CD4-positive, alpha-beta T cell treated with Interferon alpha-2 for 1 hour (primary cell): ENCODE measurements at places on chromosomes 4 and X.
A peak's percentile ranks its signal among the peaks of the same experiment; 100 is the strongest.

- no peak for DNase-seq
Measured at GRCh38 chrX:79570524-79571240, 203.5 kb upstream of the ITM2A start.

- DNase-seq: no peak
Measured at GRCh38 chrX:23134136-23134535, 134.4 kb downstream of the DDX53 start.

DNA sequence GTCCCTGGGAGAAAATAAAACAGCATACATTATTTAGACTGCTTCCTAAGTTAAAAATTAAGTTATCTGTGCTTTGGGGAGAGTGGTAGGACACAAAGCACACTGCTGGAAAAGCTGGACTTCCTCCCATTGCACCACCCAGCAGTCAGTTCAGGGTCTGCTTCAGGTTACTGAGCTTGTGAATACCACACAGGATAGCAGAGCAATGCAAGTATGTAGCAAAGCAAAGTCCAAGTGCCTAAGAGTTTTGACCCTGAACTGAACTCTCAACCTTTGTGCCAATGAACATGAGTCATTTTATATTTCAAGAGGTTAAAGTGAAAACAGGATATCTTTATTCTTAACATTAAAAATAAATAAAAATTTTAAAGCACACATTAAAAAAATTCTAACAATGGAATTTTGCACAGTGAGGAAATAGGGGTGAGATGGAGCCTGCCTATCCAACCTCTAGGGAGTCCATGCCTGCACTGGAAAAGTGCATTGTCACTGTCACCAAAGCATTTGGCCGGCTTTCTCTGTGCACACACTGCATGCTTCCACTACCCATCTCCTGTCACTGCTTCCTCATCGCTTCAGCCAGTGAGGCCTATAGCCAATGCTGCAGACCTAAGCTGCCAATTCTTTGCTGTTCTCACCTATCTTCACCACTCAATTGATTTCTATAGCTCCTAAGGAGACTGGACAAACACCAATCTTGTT is 50.9 kb downstream of the ABCG2 start:
- DNase-seq: no peak

DNA sequence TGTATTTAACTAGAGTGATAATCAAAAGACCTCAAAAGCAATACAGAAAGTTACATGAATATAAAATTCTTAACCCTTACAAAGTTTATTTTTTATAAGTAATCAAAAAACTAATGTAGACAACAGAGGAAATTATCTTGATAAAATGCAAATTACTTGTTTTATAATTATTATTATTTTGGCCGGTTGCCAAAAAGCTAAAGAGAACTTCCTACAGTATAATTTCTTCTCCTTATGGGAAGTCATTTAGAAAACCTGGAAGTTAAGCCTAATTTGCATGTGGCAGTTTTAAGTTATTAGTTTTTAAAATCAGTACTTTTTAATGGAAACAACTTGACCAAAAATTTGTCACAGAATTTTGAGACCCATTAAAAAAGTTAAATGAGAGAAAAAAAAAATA is 621.3 kb upstream of the PCDH10 start:
- no peak for DNase-seq

- no peak for DNase-seq
Measured at GRCh38 chr4:175048906-175049305, 130.7 kb downstream of the ADAM29 start.

- no peak for DNase-seq
Measured at GRCh38 chr4:76745240-76745639, 152.7 kb downstream of the SOWAHB start.

DNA sequence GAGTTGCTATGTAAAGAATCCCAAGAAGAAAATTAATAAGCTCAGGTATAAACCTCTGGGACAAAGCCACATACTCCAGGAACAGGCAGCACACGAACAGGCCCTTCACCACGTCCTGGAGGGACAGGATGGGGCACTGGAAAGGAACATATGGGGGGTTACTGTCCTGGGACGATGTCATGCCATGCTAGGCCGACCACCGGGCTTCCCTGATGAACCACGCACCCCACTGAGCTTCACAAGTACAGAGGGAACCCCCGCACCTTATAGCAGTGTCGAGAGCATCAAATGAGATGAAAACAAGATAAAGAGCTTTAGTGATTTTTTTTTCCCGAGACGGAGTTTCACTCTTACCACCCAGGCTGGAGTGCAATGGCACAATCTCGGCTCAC is 19.1 kb downstream of the NOP14 start:
- no peak for DNase-seq

- DNase-seq: no peak
Measured at GRCh38 chr4:167052631-167053091, 181.6 kb downstream of the SPOCK3 start.

GRCh38 chr4:37609626-37610025 is 76.5 kb downstream of the RELL1 start:
- no peak for DNase-seq

- no peak for DNase-seq
Measured at GRCh38 chrX:46929439-46930261, 17.4 kb downstream of the JADE3 start.

- DNase-seq: no peak
Measured at GRCh38 chr4:165184220-165184619, 23.1 kb upstream of the KLHL2 start.

DNA sequence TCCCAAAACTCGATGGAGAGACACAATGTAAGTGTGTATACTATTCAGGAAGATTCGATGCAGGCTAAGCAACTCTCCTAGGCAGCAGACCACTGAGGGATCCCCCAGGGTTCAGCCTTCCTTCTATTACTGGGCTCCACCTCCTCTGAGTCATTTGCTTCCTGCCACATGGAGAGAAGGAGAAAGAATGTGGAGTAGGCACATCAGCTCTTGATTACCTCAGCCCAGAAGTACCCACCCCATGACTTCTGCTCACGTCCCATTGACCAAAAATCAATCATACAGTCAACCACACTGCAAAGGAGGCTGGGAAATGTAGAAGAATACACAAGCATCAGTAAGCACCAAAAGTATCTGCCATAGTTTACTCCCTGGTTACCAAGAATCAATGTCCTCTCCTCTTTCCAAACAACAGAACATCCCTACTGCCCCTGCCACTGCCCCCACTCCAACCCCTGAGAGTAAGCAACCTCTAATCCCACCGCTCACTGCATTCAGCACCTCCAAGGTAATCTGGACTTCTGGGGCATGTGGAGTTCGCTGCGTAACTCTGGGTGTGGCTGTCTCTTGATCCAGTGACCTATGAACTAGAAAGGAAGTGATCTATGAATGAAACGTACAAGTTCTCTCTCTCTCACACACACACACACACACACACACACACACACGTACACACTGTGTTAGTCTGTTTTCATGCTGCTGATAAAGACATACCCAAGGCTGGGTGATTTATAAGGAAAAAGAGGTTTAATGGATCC is 91.2 kb upstream of the C1QTNF7 start:
- no peak for DNase-seq

GRCh38 chrX:151082077-151082948 is 94.1 kb upstream of the GPR50 start:
- DNase-seq: peak; percentile 47

GRCh38 chrX:144849141-144849540 is 398.2 kb upstream of the SPANXN1 start:
- no peak for DNase-seq

GRCh38 chr4:20126906-20127305 is 124.8 kb upstream of the SLIT2 start:
- no peak for DNase-seq

DNA sequence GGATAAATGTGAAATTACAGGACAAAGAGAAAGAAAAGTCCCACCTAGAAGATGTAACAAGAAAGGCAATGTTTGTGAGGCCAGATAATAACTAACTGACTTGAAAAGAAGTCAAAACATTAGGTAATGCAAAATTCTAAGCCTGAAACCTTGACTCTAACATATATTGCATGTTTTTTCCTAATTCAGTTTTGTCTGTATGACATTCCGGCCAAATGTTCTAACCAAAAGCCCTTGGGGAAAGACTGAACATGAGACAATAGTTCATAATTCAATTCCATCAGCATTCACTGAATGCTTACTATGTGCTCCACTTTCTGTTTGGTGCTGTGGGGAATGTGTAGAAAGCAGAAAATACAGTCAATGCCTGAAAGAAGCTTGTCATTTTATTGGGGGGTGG is 84.8 kb upstream of the PLAC1 start:
- DNase-seq: no peak

DNA sequence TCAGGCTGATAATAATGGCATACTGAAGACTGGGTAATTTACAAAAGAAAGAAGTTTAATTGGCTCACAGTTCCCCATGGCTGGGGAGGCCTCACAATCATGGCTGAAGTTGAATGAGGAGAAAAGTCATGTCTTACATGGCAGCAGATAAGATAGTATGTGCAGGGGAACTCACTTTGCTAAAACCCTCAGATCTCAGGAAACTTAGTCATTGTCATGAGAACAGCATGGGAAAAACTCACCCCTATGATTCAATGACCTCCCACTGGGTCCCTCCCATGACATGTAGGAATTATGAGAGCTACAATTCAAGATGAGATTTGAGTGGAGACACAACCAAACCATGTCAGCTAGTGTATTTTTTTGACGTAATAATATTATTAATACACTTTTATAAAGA is 149.8 kb upstream of the BOD1L1 start:
- no peak for DNase-seq

DNA sequence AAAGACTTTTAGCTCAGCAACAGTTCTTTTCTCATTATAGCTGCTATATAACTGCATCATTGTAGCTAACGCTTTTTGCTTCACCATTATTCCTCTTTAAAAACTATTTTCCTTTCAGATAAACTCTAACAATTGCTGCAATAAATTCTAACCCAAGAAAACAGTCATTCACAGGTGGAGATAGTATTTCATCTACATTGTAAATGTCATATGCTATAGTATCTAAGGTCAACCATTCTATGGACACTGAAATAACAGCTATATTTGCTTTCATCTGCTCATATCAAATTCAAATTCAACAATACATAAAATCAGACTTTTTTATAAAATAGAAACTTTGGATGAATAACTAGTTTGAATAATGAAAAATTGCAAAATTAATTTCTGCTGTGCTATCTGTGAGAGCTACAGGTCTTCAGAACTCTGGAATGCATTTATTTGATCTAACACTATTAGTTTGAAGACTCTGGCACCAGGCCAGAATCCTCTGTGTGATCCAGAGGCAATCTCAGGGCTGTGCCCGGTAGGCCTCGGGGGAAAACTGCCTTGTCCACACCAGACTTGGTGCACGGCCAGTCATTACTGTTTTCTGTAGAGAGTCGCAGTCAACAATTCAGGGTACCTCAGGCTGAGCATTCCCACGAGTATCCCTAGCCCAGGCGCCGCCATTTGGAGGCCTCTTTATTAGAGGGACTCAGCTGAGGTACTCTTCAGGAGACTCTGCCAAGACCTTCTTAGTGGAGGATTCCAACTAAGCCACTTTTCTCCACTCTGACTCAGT is 332.4 kb downstream of the SLC7A11 start:
- DNase-seq: no peak

DNA sequence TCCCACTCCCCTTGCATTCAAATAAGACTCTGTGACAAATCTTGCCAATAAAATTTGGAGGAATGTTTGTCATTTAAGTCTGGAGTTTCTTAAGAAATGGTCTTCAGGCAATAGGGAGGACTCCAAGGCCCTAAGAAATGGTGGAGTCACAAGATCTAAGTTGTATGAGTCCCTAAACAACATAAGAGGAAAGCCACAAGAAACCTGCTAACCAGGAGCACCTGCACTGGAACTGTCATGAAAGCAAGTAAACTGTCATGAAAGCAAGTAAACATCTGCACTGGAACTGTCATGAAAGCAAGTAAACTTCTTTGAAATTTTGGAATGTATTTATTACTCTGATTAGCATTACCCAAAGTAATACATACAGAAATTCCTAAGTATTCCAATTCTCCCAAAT is 3.5 kb downstream of the CNOT6L start:
- DNase-seq: peak; percentile 44

- DNase-seq: no peak
Measured at GRCh38 chrX:9566150-9566621, 101.3 kb downstream of the TBL1X start.

GRCh38 chrX:119942831-119943184 is 743 bp downstream of the NKAP start:
- no peak for DNase-seq

- no peak for DNase-seq
Measured at GRCh38 chrX:46759645-46759974, 692 bp upstream of the SLC9A7 start.

DNA sequence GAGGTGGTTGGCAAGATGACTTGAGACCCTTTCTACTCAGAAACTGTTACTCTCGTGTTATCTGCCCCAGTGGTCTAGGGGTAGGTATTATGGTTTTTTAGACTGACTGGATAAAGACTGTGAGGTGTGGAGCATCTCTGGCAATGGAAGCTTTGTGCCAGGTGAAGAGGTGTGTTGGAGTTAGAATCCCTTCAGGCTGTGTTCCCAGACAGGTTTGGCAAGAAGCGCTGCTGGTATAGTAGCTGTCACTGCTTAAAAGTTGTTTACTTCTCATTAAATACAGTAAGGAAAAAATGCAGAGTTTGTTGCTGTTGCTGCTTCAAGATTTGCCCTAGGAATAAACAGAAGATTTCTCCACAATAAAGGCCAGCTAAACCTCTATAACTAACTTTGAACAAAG is 35.3 kb downstream of the AREG start:
- no peak for DNase-seq
